ENCODE measurements at places on chromosomes 13 and 19. TPM values are rescaled to one million over a fixed set of nuclear protein-coding genes. Genes with fewer than 3 reads are reported as not detected.

The SLC17A7 gene
- not detected for total RNA-seq

The KLK15 gene
- total RNA-seq: not detected

The SIGLEC14 gene
- 6.1 TPM for total RNA-seq

The ERICH4 gene
- total RNA-seq: not detected

The TEKTIP1 gene
- 1.6 TPM for total RNA-seq

The FOXO1 gene
- 27.7 TPM for total RNA-seq

The SIGLECL1 gene
- not detected for total RNA-seq

The CEACAM16 gene
- not detected for total RNA-seq

The IRGC gene
- not detected for total RNA-seq

The SLC5A5 gene
- total RNA-seq: not detected

The ITGBL1 gene
- total RNA-seq: 1.6 TPM

The KLK2 gene
- not detected for total RNA-seq

The TEX101 gene
- total RNA-seq: not detected

The COL4A2 gene
- total RNA-seq: 18.3 TPM

The PLPP2 gene
- 0.83 TPM for total RNA-seq

The RFXAP gene
- 0.72 TPM for total RNA-seq

The SPACA4 gene
- total RNA-seq: not detected

The SHD gene
- 9.7 TPM for total RNA-seq

The UPF3A gene
- 14.3 TPM for total RNA-seq

Measured in right lobe of liver (tissue), 6 donors.